Thyroid gland (tissue), 4 donors: ENCODE measurements at places on chromosomes 3 and 15. TPM values are rescaled to one million over a fixed set of nuclear protein-coding genes. Genes with fewer than 3 reads are reported as not detected.
A peak's percentile ranks its signal among the peaks of the same experiment; 100 is the strongest.

GRCh38 chr3:104519068-104519467 lies 847.6 kb upstream of the ALCAM start:
- H3K4me1 ChIP-seq, result no peaks in the 10 kb centered on the region
- H3K36me3 ChIP-seq, result no peaks in the 10 kb centered on the region

Gene RARRES1
- total RNA-seq, result 4.8 TPM

GRCh38 chr15:70195587-70196305 lies 98.0 kb upstream of the TLE3 start:
- peak; percentile 95 for DNase-seq
- H3K4me3 ChIP-seq, result no peak overlapping the region
- no peaks in the 10 kb centered on the region for H3K27me3 ChIP-seq
- H3K36me3 ChIP-seq, result no peaks in the 10 kb centered on the region
- H3K4me1 ChIP-seq, result peaks cover 47% of the 10 kb centered on the region
- peak overlapping the region; percentile 84 for H3K27ac ChIP-seq

- H3K36me3 ChIP-seq, result no peaks in the 10 kb centered on the region
- no peak overlapping the region for H3K4me3 ChIP-seq
- no peaks in the 10 kb centered on the region for H3K27me3 ChIP-seq
- peak overlapping the region; percentile 71 for H3K27ac ChIP-seq
Measured at GRCh38 chr15:24269923-24270322, 405.7 kb upstream of the NPAP1 start.

DNA sequence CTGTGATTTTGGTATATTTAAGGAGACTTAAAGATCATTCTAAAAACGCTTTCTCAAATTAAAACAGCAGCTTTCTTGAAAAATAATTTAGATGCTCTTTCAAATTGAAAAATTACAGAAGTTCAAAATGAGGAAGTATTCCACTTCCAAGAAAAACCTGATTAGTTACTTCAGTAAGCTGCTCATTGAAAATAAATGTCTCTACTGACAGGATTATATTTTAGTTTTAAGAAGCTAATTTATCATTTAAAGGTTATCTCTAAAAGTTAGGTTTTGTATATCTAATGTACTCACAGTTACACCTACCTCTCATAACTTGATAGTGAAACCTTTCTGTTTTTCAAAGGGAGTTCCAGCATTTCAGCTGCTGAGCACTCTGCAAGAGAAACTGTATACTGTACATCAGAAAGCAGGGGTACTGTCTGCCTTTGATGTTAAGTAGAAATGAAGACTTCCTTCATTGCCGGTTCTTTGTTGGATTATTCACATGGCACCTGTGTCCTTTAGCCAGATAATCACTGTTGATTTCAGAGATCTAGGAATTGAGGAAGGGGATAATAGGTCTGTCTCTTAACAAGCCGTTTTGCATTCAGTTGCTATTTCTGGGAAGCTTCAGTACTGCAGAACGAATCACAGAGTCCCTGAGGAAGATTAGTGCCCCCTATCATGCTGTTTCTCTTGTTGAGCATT lies 161.6 kb downstream of the TCF12 start:
- DNase-seq, result no peak
- no peak overlapping the region for H3K27ac ChIP-seq
- H3K4me1 ChIP-seq, result peaks cover 7% of the 10 kb centered on the region
- no peaks in the 10 kb centered on the region for H3K27me3 ChIP-seq
- no peaks in the 10 kb centered on the region for H3K36me3 ChIP-seq

DNA sequence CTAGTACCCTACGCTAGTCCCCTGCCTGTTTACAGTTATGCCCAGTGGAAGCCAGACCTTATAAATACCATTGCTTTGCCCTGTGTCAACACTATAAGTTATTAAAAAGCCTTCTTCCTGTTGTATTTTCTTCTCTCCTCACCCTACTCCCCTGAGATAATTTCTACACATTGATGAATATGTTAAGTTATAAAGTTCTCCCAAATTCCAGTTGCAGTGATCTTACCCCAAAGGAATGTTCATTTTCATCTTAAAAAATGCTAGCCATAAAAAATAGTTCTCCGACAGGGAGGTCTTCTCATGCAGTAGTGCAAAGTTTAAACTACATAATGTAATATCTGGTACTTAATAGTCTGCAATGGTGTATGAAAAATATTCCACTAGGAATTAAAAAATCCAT lies 58.6 kb downstream of the MAP2K5 start:
- H3K27me3 ChIP-seq, result no peaks in the 10 kb centered on the region
- H3K36me3 ChIP-seq, result no peaks in the 10 kb centered on the region
- H3K27ac ChIP-seq, result no peak overlapping the region
- H3K4me3 ChIP-seq, result no peak overlapping the region
- H3K4me1 ChIP-seq, result no peaks in the 10 kb centered on the region

GRCh38 chr3:81740731-81741130 lies 20.7 kb downstream of the GBE1 start:
- no peak overlapping the region for H3K4me3 ChIP-seq
- no peak overlapping the region for H3K27ac ChIP-seq
- peaks cover 37% of the 10 kb centered on the region for H3K4me1 ChIP-seq
- H3K27me3 ChIP-seq, result no peaks in the 10 kb centered on the region

GRCh38 chr15:81942157-81942556 lies 103.7 kb downstream of the MEX3B start:
- no peaks in the 10 kb centered on the region for H3K4me1 ChIP-seq
- DNase-seq, result no peak
- H3K36me3 ChIP-seq, result no peaks in the 10 kb centered on the region
- no peaks in the 10 kb centered on the region for H3K27me3 ChIP-seq
- no peak overlapping the region for H3K27ac ChIP-seq

DNA sequence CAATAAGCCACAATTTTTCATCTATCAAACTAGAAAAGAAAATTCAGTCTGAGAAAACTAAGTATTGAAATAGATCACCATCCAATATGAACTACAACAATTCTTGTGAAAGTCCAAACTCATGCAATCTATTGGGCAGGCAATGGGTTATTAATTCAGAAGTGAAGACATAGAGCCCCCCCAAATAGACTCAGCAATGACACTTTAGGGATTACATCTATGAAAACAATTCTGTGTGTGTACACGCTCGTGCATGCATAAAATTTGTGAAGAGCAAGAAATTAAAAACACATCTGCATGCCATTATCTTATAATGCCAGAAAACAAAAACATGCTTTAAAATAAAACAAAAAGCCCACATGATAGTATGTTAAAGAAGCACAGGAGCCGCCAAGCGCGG lies 151.3 kb downstream of the NR1I2 start:
- DNase-seq, result no peak
- no peak overlapping the region for H3K27ac ChIP-seq
- H3K36me3 ChIP-seq, result no peaks in the 10 kb centered on the region
- no peak overlapping the region for H3K4me3 ChIP-seq
- H3K4me1 ChIP-seq, result no peaks in the 10 kb centered on the region
